ENCODE measurements at places on chromosomes 2 and 18.
A peak's percentile ranks its signal among the peaks of the same experiment; 100 is the strongest.

DNA sequence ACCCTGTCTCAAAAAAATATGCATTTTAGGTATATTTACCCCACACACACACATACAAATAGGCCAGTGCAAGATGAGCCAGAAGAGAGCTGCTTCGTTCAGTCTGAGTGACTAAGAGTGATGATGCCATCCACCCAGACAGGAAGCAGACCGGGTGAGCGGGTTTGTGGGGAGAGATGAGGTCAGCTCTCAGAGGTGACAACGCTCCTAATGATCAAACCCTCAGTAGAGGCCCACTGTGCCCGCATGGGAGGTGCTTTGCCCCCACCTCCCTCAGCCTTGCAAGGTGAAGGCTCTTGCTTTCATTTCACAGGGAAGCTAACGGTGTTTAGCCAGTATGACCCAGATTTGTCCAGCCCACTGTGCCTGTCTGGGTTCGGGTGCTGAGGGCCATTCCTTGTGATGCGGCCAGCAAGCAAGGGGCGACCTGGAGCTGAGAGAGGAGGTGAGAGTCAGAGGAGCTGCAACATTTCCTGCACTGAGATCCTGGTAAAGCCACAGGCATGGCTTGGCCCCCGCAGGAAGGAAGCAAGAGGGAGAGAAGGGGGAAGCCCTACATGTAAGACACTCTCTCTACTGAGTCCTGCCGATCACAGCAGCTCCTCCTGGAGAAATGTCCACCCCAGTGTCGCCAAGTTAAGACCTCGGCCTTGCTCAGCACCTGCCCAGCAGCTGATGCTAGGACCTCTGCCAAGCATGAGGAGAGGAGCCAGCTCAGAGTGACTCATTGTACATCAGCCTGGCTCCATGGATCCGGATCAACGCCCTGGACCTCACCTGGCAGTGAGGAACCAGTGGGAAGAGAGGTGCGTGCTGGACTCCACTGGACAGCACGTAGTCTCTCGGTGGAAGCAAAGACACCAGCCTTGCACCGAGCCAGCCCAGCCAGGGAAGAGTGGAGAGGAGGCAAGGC is 37.0 kb downstream of the NIFK start:
- DNase-seq, result peak; percentile 68

DNA sequence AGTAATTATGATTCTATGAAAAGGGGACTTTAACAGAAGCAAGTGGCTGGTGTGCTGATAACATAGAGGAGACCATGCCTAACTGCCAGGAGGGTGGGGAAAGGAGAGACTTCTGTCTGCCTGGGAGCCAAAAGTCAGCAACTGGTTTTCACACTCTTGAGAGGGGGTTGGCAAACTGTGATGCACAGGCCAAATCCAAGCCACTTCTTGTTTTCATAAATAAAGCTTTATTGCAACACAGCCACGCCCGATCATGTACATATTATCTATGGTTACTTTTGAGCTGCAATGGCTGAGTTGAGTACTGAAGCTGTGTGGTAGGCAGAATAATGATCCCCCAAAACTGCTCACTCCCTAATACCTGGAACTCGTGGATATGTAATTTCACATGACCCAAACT is 208.4 kb downstream of the LNPK start:
- DNase-seq, result no peak

DNA sequence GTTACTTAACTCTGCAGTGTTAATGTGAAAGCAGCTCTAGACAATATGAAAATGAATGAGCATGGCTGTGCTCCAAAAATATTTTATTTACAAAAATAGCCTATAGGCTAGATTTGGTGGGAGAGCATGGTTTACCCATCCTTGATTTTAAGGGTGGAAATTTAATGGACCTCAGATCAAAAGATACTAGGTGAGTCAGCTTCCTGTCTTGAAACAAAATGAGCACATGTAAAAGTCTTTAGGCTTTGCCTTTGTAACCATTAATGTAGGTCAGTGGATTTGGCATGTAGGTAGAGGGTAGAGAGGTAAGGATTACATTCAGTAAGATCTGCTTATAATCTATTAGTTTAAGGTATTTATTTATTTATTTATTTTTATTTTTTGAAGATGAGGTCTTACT is 72.7 kb downstream of the GREB1L start:
- DNase-seq, result no peak

GRCh38 chr2:239255218-239255617 is 145.6 kb downstream of the HDAC4 start:
- DNase-seq, result no peak
